Activated T-cell treated with anti-CD3 and anti-CD28 coated beads, Interleukin-2, amount 50 U/mL, for 48 hours (primary cell): ENCODE measurements at places on chromosomes 7 and 10.

DNA sequence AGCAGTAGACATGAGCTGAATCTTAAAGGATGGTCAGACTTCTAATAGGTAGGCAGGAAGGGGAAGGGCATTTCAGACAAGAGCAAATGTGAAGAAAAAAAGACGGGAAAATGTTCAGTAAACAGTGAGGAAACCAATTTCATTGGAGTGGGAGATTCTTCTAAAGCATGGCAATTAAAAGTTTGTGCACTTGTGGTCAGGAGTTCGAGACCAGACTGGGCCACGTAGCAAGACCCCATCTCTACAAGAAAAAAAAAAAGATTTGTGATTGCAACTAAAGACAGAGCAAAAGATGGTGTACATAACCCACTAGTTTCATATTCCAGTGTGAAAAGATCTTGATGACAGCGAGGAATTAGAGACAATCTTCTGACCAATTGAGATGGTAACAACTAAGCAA is 41.7 kb downstream of the CCDC71L start:
- DNase-seq: no peak

GRCh38 chr10:44020322-44021111 is 364.4 kb downstream of the CXCL12 start:
- no peak for DNase-seq

DNA sequence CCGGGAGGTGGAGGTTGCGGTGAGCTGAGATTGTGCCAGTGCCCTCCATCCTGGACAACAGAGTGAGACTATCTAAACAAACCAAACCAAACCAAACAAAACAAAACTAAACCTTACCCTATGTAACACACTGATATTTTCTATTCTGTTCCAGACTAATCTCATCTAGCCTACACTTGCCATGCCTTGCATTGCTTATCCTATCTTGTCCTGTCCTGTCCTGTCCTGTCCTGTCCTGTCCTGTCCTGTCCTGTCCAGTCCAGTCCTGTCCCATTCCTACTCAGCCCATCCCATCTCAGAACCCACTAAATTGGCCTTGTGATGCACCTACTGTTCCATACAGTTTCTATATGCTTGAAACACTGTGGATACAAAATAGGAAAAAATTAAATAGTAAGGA is 64.7 kb upstream of the HDAC9 start:
- DNase-seq: no peak

DNA sequence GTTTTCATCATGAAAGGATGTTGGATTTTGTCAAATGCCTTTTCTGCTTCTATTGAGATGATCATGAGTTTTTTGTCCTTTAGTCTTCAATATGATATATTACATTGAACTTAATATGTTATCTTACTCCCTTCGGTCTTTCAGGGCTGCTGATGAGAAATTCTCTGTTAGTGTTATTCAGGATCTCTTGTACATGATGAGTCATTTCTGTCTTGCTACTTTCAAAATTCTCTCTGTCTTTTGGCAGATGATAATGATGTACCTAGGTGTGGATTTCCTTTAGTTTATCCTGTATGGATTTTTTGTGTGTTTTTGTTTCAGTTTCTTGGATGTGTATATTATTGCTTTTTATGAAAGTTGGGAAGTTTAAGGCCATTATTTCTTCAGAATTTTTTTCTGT is 320.9 kb upstream of the NPSR1 start:
- DNase-seq: no peak
